ENCODE measurements at places on chromosomes 6 and 20.

GRCh38 chr6:44404022-44404714 is 16.7 kb downstream of the CDC5L start:
- no peak for DNase-seq

- DNase-seq, result no peak
Observed at GRCh38 chr20:5220321-5221060, 93.7 kb downstream of the CDS2 start.

DNA sequence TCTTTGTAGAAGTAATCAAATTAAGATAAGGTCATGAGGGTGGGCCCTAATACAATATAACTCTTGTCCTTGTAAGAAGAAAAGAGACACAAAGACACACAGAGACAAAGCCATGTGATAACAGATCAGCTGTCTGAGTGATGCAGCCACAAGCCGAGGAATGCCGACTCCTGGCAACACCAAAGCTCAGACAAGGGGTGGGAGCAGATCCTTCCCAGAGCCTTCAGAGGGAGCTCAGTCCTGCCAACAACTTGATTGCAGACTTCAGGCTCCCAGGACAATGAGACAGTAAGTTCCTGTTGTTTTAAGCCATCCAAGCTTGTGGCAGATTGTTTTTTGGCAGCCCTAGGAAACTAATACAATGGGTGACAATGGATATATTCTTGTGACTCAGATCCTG is 325.0 kb upstream of the AGPAT4 start:
- no peak for DNase-seq

DNA sequence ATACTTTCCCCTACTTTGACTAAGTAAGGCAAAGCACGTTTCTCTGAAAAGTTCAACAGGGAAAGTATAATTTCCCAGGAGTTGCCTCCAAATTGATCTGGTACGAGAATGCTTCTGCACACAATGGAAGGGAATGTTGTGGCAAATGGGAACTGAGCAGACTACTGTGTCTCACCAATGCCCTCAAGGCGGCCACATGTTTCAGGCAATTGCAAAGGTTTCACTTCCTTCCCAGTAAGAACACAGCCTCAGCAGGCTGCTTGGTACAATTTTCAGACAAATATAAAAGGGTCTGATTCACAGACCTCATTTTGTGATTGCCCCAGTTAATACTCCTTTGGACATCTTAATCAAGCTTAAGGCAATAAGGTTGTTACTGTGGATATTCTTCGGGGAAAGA is 71.2 kb downstream of the KIAA0319 start:
- no peak for DNase-seq

DNA sequence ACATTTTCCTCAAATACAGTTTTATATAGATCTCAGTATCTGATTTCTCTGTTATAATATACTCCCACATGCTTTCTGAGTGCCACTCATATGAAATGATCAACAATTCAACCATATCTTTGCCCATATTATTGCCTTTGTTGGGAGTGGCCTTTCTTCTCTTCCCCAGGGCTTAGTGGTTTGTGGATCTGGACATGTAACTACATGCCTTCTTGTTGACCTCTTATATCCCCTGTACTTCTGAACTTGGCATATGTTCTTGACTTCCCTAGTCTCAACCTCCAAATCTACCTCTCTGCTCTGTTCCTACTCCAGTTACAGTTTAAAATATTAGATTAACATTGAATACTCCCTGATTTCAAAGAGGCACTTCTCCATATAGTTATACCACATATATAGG is 34.3 kb upstream of the PRIM2 start:
- DNase-seq, result no peak

GRCh38 chr6:139380168-139380567 is 5.7 kb upstream of the CITED2 start:
- DNase-seq, result no peak

- DNase-seq, result no peak
Observed at GRCh38 chr6:44837255-44837654, 449.7 kb downstream of the CDC5L start.

- no peak for DNase-seq
Observed at GRCh38 chr6:118419448-118420394, 128.4 kb upstream of the PLN start.

DNA sequence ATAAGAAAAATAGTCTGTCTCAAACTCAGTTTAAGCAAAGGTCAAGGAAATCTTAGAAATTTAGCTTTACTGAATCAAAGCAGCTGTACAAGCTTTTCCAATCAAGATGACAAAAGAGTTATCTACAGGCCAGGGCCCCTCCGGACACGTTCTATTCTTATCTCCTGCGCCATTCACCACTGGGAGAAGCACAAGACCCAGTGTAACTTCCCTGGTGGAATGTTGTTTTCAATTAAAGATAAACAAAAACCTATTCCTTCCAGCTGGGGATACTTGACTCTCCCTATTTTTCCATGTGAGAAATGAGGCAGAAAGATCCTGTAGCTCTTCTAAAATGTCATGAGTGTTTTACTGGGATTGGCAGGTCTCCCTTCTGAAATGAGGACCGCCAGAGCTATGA is 123.3 kb downstream of the TBX18 start:
- DNase-seq, result no peak

GRCh38 chr20:19692685-19693119 is 65.4 kb upstream of the RIN2 start:
- peak; percentile 2 for DNase-seq

- no peak for DNase-seq
Observed at GRCh38 chr20:58978351-58979190, 2.5 kb upstream of the NELFCD start.

GRCh38 chr6:79466207-79466834 is 70.9 kb downstream of the LCA5 start:
- no peak for DNase-seq
